ENCODE measurements at places on chromosomes 6 and 20. TPM values are rescaled to one million over a fixed set of nuclear protein-coding genes. Genes with fewer than 3 reads are reported as not detected.

The PAK1IP1 gene
- total RNA-seq = 17.3 TPM

The IL17A gene
- total RNA-seq = not detected

The ENPP4 gene
- 21.1 TPM for total RNA-seq

The SYNDIG1 gene
- total RNA-seq = 0.77 TPM

- peak; percentile 77 for DNase-seq
Observed at GRCh38 chr6:169224185-169224695, 29.4 kb downstream of the THBS2 start.

- DNase-seq = no peak
Observed at GRCh38 chr6:33445119-33445603, 9.2 kb upstream of the ZBTB9 start.

- DNase-seq = no peak
Observed at GRCh38 chr20:63923651-63924050, 28.7 kb downstream of the DNAJC5 start.

DNA sequence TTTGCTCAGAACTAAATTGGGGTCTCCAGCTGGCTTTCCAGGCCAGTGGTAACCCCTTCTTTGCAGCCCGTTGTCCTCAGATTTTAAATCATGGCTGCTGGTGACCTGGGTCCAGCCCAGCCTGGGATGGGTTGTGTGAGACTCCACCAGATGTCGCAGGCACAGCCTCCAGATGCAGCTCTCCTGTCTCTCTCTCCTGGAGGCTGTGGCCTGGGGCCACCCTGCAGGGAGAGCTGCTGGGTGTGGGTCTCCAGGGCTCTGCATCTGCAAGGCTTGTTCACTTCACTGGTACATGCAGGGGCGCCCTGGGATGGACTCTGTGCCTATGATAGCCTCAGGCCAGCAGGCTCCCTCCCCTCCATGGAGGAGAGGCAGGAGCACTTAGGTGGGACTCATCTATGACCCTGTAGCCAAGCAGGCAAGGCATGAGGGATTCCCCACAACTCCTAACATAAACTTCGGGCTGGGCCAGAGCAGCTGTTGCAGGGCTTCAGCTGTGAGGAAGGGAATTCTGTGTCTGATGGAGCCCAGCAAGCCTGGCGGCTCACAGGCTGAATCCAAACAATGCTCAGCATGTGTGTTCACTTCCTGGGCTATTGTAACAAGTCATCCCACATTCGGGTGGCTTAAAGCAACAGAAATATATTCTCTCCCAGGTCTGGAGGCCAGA, 94.7 kb upstream of the NXT1 start:
- DNase-seq = no peak
